ENCODE measurements at places on chromosomes 5 and 9.

DNA sequence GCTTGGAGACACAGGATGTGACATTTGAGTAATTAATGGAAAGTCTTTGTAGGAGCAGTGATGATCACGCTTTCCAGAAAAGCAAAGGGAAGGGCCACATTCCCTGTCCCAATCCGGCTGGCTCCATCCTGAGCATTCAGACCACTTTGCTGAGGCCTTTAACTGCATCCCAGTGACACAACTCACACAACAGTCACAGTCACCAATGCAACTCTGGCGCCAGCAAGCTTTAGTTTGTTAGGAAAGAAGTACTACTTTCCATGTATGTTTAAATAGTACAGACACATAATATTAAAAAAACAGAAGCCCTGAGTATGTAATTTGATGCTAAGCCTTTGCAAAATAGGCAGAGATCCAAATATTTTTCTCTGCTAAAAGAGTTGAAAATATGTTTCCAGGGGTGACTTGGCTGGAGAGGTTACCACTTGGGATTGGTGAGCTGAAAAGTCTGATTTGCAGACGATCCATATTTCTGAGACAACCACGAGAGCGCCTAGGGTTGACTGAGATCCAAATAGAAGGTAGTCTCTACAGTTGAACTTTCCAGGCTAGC is 31.7 kb upstream of the GAS1 start:
- DNase-seq: no peak

GRCh38 chr5:88663793-88664216 is 219.2 kb downstream of the MEF2C start:
- no peak for DNase-seq

DNA sequence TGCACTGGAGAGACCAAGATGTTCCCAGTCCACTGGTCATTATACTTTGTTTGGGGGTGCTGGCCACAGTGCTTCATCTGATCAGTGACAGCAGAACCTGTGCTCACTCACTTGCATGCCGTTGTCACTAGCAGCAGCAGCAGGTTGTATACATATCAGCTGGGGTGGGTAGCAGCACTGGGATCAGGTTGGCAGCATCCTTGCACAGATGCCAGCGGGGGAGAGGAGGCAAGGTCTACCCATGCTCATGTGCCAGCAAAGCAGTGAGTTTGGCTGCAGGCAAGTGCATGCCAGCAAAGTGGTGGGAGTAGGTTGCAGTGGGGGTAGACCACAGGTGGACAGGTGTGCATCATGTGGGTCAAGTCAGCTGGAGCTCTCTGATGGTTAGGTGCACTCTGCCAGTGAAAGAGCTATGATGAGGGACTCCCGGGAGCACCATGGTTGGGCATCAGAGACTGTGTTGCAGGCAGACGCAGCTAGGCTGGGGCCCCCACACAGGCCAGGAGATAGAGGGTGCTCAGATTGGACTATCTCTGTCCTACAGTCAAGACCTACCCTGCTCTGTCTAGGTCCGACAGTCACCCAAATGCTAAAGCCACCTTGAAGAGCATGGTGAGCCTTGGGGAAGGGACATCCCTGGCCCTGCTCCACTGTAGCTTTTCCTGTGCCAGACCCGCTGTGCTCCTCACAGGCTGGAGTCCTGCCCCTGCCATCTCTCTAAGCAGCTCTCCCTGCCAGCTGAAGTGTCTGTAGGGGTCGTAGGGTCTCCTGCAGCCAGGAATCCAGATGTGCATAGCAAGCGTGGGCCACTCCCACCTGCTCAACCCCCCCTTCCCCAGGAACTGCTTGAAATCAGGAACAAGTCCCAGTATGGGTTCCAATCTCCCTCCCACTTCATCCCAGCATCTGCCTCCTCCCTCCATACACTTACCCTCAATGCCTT is 119.8 kb downstream of the RNF180 start:
- DNase-seq: no peak

- DNase-seq: no peak
These were observed 594.3 kb upstream of the KLF4 start for GRCh38 chr9:108083796-108084352.

GRCh38 chr5:150671509-150672236 is 10.6 kb downstream of the MYOZ3 start:
- DNase-seq: no peak

DNA sequence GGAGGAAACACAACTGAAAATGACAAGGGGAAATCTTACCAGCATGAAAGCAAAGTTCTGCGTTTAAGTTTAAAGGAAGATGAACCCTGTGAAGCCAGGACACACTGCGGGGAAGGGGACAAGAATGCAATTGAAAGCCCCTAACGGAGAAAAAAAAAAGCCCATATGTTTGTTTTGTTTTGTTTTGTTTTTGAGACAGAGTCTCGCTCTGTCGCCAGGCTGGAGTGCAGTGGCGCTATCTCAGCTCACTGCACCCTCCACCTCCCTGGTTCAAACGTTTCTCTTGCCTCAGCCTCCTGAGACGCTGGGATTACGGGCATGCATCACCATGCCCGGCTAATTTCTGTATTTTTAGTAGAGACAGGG is 2.9 kb downstream of the STK10 start:
- DNase-seq: no peak

DNA sequence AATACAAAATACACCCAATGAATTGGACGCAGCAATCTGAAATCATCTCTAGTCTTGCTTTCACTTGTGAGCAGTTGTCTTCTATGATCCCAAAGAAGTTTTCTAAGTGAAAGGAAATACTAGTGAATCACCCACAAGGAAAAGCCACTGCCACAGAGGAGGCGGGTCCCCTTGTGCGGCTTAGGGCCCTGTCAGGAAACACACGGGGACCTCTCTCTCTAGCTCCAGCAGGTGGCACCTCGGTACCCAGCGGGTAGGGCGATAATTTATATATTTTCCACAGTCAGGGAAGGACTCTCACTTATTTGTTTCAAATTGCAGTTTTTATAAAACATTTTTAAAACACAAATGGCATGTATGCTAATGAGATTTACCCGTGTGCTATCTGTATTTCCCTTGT is 417.1 kb downstream of the KDM4C start:
- no peak for DNase-seq

DNA sequence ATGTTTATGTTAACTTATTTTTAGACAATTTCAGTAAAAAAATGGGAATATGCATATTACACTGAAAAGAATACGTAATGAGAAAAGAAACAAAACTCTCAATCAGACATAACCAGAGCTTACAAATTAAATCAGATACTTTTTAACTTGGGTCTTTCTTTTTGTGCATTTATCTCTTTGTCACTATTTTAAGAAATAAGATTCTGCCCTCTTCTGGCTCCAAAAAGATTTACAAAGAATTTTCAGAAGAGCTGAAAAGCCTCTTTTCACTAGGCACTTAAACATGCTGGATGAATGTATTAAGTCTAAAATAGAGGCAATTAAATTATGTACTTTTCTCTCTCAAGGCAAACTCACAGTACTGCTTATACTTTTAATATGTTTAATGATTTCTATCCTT is 55.5 kb downstream of the CEP120 start:
- DNase-seq: no peak

GRCh38 chr9:14243514-14244042 is 70.4 kb downstream of the NFIB start:
- DNase-seq: no peak

DNA sequence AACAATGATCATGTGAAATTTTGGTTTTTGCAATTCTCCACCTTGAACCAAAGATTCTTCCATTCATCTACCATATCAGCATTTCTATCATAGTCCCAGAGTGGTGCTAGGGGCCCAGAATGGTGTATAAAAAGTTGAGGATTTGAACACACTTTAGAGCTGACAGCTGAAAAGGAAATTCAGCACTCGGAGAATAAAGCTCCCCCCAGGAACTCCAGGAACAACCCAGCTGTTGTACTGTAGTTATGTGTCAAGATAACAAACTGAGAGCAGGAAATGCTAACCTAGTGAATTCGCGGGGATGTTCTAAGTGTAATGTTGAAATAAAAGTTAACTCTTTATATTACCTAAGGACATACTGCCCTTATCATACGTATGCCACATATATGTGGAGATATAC is 216.7 kb downstream of the NFIB start:
- DNase-seq: no peak

- no peak for DNase-seq
These were observed 32.5 kb downstream of the LEAP2 start for GRCh38 chr5:132905938-132906337.

GRCh38 chr5:88691945-88692868 is 190.8 kb downstream of the MEF2C start:
- peak; percentile 50 for DNase-seq

GRCh38 chr5:119063579-119064379 is 7.1 kb upstream of the DMXL1 start:
- DNase-seq: no peak

DNA sequence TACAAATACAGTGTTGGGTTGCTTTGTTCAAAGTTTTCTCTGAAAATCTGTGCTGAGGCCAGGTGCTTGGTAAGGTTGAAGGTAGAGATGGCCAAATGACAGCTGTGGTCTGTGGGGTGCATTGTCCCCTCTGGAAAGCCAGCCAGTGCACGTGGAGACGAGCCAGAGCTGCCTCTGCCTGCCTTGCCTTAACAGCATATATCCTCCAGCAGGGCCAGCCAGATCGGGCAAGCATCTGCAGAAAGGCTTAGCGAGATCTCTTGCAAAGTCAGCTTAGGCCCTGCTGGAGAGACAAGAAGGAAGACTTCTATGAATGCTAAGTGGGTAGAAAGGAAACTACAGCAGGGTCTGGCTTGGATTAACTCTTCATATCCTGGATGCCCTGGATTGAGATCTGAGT is 49.5 kb downstream of the GRIA1 start:
- no peak for DNase-seq

GRCh38 chr9:34124099-34124498 is 2.4 kb downstream of the DCAF12 start:
- no peak for DNase-seq

- no peak for DNase-seq
These were observed 7.7 kb upstream of the RPL26L1 start for GRCh38 chr5:172951371-172952033.

- no peak for DNase-seq
These were observed 681.5 kb upstream of the ACO1 start for GRCh38 chr9:31702957-31703356.

DNA sequence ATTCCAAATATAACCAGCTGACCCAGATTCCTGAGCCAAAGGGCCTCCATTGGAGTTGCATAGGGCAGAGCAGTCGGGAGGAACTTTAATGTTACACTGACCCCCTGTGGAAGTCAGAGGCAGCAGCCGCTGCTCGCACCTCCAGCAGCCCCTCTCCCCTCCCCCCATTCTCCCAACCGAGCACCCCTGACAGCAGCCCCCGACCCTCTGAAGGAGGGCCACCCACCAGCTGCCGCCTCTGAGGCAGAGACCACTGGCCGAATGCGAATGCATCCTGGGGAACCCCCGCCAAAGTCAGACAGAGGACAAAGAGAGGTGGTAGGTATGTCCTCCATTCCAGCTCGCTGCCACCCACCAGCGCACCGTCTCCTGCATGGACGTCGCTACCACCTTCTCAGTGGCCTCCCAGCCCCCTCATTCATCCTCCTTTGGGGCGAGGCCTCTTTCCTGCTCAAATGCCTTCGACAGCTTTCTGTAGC is 231.0 kb downstream of the CDK5RAP2 start:
- peak; percentile 10 for DNase-seq

- DNase-seq: no peak
These were observed 11.9 kb upstream of the COL15A1 start for GRCh38 chr9:98931600-98932389.

DNA sequence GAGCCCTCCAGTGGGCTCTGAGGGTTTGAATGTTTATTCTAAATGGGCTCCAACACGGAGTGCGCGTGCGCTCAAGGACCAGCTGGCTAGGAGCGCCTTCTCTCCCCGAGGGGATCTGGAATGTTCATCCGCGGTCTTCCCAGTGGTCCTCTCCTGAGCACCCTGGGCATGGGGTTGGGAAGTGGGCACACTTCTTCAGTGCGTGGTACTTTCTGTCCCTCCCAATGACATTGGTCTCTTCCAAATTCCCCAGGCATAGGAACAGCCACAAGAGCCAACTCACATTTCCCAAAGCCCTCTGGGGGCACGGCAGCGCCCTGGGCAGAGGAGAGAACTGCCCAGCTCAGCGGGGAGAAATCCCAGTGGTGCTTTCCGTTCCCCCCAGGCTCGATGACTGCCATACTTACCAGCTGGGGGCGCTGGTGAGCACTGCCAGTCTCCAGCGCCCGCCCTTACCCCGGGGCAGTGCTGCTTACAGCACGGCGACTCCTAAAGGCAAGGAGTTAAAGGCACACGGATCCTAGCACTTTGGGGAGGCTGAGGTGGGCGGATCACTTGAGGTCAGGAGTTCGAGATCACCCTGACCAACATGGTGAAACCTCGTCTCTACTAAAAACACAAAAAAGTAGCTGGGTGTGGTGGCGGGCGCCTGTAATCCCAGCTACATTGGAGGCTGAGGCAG is 29.9 kb upstream of the OBP2B start:
- DNase-seq: no peak

- DNase-seq: no peak
These were observed 323.8 kb upstream of the WWC1 start for GRCh38 chr5:167967494-167968177.
